Ammon's horn (tissue), 1 donor: ENCODE measurements at places on chromosomes 11 and 22.

GRCh38 chr11:94147433-94147845 is 18.8 kb downstream of the PANX1 start:
- DNase-seq = no peak

- DNase-seq = no peak
Measured at GRCh38 chr22:27476318-27476717, 325.2 kb downstream of the MN1 start.

DNA sequence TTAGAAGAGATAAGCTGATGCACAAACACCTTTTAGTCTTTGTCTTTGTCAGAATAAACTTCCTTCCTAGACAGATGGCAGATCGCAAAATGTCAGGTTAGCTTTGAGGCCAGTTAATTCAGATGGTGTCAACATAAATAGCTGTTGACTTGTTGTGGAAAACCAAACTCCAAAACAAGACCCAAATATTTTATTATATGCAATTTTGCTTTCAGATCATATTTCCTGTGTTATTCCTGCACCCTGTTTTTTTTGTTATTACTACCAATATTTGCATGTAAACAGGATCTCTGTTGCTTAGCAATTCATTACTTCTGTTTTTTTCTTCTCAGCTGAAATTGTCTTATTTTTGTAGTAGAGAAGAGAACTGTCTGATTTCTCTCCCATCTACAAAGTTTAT is 316.0 kb downstream of the ETS1 start:
- DNase-seq = no peak

DNA sequence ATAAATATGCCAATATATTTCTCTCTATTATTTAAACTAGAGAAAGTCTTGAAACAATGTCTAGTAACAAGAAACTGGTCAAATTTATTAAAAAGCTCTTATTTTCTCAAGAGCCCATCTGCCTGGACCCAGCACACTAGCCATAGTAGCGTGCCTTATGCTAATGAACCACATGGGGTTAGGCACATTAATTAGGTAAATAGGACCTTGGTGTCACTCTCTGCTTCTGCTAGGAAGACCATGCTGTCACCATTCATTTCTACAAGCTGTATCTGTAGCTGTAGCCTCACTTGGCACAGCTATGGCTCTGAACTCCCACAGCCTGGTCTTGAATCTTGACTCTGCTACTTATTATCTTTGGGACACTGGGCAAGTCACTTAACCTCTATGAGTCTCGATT is 390.5 kb downstream of the NELL1 start:
- DNase-seq = no peak

- no peak for DNase-seq
Measured at GRCh38 chr11:11373934-11374333, 20.9 kb upstream of the CSNK2A3 start.

DNA sequence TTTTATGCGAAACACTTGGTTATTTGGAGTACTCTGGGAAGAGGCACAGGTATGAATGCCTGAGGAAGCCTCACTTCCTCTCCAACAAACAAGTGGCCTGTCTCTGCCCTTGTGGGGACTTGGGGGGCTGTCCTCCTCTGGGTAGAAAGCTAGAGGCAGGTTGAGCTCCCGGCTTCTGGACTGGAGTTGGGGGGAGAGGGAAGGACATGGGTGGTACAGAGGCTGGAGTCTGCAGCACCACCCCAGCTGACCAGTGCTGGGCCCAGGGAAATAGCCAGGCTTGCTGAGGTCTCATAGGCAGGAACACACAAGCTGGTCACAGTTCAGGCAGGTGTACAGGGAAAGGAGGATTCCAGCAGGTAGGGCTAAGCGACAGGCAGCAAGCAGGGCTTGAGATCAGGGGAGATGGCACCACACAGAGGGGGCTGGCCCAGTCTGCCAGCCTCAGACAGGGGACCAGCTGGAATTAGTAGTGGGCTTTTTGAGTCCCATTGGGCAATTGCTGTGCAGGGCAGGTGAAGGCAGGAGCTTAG is 135.3 kb upstream of the TEAD1 start:
- no peak for DNase-seq

DNA sequence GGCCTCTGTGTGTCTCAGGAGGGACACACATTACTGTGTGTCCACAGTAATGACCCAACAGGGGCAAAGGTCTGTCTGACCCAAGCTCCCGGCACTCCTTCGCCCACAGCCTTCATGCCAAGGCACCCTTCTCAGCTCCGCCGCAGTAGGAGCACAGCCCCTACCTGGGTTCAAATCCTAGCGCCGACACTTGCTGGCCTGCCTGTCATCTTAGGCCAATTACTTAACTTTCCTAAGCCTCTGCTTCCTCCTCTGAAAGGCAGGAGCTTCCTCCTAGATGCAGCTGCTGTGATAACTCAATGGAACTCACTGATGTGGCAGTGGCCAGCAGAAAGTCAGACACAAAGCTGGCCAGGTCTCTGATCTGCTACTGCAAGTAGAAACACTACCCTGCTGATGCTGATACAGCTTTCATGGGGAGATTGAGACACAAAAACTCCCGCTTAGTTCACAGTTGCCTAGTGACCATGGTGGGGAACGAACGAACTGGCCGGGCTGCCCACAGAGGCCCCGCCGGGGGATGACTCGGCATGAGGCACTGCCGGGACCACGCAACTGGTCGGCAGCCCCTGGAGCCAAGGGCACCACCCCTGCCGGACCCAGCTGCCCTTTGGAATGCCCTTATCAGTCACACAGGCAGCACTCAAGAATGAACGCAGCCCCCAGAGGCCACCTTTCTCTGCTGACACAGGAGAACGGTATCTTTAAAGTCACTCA is 8.1 kb downstream of the EHD1 start:
- DNase-seq = no peak

DNA sequence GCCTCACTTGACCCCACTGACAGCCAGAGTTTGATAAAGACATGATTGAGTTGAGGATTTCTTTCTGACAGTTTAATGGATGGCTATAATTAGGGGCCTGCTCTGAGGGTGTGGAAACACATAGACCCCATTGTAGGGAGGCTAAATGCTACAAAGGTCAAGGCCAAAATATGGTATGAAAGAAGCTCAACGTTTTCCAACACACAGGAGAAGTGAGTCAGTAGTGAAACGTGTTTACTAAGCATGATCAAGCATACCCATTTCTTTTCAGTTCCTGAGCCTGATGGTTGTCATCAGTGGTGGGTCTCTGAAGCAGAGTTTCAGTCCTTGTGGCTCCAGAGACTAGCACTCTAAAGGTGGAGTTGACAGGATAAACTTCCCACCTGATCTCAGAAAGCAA is 69.7 kb downstream of the SNX19 start:
- DNase-seq = no peak

GRCh38 chr22:26481112-26481693 is 2.4 kb downstream of the HPS4 start:
- no peak for DNase-seq

- peak; percentile 30 for DNase-seq
Measured at GRCh38 chr11:58927393-58928106, 11.7 kb upstream of the GLYATL1 start.

DNA sequence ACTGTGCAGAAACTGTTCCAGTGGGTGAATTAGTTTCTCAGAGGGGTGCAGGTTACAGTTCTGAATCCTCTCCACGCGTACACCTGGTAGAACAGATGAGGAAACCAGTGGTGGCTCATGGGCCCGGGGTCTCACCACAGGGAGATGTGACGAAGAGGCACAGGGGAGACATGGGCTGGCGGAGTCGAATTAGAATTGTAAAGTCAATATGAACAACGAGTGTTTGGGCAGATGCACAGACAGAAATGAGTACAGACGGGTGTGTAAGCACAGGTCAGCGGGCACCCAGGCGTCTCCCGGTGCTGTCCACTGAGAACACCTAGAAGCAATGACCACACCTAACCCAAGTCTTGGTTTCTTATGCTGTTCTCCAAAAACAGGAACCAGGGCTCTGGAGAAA is 41.8 kb downstream of the GNB1L start:
- no peak for DNase-seq

- no peak for DNase-seq
Measured at GRCh38 chr11:112584672-112585071, 324.0 kb upstream of the PLET1 start.

DNA sequence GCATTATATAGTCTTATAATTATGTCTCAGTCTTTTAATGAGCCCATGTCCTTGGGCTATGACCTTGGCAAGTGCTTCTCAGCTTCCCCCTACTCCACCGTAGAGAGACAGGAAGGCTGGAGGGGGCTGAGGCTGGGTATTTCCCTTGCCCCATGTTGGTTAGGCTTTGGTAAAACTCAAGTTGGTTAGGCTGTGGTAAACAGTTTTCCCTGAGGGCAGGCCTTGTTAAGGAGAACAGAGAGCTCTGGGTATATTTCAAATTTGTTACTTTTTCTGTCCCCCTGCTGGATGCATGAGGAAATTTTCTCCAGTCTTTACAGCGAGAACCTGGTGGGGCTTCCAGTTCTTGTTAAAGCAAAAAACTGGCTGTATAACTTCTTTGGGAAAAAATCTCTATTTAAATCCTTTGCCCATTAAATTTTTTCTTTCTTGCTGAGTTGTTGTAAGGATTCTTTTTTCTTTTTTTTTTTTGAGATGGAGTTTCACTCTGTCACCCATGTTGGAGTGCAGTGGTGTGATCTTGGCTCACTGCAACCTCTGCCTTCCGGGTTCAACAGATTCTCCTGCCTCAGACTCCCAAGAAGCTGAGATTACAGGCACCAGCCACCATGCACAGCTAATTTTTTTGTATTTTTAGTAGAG is 12.2 kb upstream of the DCHS1 start:
- DNase-seq = no peak

- DNase-seq = no peak
Measured at GRCh38 chr11:128359515-128359914, 227.8 kb downstream of the ETS1 start.

- no peak for DNase-seq
Measured at GRCh38 chr11:15228331-15228849, 113.7 kb downstream of the INSC start.

DNA sequence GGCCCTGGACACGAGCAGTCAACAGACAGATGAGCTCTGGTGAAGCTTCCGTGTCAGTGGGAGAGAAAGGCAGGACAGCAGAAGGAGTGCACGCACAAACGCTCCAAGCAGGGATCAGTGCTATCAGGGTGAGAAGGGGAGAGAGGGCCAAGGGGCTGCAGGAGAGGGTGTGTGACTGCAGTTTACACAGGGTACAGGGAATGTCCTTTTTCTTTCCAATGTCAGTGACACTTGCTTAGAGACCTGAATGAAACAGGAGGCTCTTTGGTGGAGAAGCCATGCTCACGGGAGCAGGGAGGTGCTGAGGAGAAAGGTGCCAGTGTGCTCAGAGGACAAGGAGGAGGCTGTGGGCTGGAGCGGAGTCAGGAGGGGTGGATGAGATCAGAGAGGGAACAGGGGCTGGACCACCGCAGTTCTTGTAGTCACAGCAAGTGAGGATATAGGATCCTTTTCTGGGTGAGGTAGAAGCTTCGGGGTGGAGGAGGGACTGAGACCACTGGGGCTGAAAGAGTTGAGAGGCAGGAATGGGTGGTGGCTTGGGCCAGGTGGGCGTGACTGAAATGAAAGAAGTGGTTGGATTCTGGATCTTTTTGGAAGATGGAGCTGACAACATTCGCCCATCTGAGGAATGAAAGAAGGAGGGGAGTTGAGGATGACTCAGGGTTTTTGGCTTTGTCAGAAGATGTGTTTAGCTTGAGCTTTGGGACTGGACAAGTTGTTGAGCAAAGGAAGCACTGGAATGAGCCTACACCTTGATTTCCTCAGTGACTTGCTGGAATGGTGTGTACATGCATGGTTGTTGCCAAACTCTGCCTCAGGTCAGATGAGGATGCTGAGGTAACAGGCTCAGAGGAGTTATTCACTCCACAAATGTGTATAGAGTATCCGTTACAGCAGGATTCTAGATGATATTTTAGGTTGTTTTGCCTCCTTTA is 87.9 kb downstream of the ADAMTS15 start:
- no peak for DNase-seq

DNA sequence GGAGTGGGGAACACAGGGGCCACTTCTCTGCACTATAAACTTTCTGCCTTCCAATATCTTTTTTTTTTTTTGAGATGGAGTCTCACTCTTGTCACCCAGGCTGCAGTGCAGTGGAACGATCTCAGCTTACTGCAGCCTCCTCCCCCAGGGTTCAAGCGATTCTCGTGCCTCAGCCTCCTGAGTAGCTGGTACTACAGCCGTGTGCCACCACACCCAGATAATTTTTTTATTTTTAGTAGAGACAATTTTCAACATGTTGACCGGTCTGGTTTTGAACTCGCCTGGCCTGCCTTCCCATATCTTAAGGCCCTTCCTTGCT is 1.7 kb downstream of the SLC3A2 start:
- DNase-seq = no peak

DNA sequence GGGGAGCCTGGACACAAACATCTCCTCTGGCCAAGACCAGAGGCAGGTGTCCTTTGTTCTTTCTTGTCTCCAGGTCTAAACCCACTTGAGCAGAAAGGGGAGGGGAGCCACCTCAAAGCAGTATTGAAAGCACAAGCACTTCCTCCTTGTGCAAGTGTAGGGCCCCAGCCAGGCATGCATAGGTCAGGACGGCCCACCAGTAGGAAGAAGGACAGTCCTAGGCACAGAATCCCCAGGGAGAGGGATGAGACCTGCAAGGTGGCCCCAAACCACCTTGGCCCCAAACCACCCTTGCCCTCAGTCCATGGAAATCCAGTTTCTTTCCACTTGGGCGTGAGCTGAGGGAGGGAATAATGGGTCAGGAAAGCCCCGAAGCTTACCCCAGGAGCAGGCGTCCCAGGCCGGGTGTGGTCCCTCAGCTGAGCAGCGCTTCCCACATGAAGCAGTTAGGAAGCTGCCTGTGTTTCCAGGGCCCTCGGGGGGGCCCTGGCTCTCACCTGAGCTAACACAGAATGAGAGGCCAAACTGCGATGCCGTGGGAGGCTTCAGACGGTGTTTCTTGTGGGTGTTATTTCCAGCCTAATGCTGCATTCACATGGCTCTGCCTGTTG is 20.4 kb upstream of the IGSF9B start:
- no peak for DNase-seq

DNA sequence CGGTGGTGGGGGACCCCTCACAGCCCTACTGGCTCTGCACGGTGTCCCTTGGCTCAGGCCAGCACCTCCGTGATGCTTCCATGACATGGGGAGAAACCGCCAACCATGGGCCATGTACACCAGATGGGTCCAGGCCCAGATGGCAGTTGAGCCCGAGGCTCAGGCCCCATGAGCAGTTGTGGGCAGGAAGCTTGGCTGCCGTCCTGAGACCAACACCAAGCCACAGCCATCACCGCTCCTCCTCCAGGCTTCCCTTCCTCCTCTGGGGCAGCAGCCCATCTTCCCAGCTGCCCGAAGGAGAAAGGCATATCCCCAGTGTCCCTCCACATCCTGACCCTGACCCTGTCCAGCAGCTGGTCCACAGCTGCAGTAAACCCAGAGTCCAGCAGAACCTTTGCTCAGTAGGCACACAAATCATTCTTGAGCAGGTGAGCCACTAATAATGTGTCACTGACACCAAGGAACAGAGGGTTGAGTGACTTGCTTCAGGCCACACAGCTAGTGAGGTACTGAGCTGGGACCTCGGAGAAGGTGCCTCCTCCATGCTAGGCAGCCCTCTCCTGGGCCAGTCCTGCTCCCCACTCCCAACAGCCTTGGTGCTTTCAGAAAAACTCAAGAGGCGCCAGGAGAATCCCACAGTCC is 204.9 kb downstream of the CTTN start:
- DNase-seq = no peak
